ENCODE measurements at places on chromosomes 2 and 18.

DNA sequence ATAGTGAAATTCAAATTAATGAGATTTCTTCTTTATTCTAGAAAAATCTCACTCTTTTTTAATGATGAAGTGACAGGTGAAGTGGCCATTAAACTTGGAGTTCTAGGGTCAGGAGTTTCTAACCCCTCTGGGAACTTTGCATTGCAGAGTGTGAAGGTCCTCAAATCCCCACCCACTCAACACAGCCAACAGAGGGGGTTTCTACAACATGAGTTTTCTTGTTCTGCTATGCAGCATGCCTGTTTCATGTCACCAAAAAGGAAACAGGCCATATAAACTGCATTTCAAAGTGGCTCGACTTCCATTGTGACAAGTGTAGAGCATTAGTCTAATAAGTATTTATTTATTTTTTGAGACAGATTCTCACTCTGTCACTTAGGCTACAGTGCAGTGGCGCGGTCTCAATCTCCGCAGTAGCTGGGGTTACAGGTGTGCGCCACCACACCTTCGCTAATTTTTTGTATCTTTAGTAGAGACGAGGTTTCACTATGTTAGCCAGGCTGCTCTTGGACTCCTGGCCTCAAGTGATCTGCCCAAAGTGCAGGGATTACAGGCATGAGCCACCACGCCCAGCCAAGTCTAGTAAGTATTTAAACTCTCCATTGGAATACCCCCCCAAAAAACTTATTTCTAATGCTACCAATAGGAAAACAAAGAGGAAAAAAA, 146.1 kb upstream of the ZFP36L2 start:
- no peak for DNase-seq

GRCh38 chr2:98883780-98884211, 52.2 kb downstream of the CRACDL start:
- no peak for DNase-seq

- DNase-seq = no peak
These were observed 40.1 kb downstream of the ODC1 start for GRCh38 chr2:10407841-10408648.

DNA sequence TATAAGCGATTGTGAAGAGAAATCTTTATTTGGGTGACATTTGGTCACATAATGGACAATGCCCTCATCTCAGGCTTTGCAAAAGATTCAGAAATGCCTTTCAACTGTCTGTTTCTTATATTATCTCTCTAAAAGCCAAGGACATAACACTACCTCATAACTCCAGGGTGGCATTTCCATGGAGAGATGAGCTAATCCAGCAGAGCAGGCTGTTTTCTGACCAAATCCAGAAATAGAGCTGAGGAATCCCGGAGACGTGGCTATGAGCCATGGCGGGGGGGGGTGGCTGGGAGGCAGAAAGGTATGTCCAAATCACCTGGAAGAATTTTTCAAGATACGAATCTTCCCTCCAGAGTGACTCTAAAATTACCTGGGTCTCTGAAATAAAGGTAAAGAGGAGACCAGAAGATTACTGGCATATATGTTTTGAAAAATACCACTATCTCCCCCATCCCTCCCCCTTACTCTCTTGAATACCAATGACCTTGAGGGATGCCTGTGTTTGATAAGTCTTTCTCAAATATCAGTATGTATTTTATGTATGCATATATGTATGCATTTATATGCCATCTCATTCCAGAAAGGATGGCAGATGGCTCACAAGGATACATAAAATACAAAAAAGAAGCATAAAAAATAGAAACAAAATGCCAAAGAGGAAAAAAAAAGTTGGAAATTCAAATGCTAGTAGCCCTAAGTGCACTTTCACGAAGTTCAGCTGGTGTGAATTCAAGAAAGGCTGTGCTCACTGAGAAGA, 296.0 kb upstream of the MGAT5 start:
- DNase-seq = no peak

GRCh38 chr2:33074197-33074596, 127.4 kb downstream of the LTBP1 start:
- DNase-seq = no peak

- no peak for DNase-seq
These were observed 262.7 kb downstream of the TWIST2 start for GRCh38 chr2:239110595-239111048.

DNA sequence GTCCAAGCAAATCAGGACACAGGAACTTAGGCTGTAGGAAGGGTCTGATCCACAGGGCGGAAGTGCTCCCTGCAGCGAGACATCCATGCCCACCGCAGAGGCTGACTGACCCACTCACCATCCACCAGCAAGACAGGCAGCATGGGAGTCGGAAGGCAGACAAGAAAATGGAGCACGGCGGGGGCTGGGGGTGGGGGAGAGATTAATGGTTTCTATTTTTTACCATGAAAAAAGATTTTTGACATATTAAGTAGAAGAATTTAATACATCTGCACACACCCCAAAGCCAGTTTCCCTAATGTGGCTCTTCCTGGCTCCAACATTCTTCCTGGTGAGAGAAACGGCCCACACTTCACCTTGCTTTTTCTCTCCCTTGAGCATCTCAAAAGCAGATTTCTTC, 55.1 kb upstream of the ST8SIA3 start:
- DNase-seq = no peak

- no peak for DNase-seq
These were observed 7.1 kb upstream of the GALNT3 start for GRCh38 chr2:165801176-165801575.

GRCh38 chr2:60962528-60962927, 55.0 kb upstream of the PEX13 start:
- DNase-seq = no peak

DNA sequence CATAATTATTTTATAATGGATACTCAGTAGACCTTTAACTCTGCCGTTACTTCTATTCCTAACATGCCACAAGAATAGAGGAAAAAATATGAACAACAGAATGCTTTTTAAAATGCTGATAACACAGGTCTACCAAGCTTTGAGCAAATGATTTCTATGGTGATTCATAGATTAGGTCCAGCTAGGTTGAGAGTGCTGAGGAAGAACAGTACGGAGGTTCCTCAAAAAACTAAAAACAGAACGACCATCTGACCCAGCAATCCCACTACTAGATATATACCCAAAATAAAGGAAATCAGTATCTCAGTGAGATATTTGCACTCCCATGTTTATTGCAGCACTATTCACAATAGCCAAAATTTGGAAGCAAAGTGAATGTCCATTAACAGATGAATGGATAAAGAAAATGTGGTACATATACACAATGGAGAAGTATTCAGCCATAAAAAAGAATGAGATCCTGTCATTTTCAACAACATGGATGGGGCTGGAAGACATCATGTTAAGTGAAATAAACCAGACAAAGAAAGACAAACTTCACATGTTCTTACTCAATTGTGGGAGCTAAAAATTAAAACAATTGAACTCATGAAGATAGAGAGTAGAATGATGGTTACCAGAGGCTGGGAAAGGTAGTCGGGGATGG, 111.6 kb upstream of the SERTAD2 start:
- no peak for DNase-seq

GRCh38 chr2:134764164-134764563, 45.4 kb upstream of the TMEM163 start:
- no peak for DNase-seq

GRCh38 chr2:80302314-80303005, 2.1 kb downstream of the LRRTM1 start:
- no peak for DNase-seq

DNA sequence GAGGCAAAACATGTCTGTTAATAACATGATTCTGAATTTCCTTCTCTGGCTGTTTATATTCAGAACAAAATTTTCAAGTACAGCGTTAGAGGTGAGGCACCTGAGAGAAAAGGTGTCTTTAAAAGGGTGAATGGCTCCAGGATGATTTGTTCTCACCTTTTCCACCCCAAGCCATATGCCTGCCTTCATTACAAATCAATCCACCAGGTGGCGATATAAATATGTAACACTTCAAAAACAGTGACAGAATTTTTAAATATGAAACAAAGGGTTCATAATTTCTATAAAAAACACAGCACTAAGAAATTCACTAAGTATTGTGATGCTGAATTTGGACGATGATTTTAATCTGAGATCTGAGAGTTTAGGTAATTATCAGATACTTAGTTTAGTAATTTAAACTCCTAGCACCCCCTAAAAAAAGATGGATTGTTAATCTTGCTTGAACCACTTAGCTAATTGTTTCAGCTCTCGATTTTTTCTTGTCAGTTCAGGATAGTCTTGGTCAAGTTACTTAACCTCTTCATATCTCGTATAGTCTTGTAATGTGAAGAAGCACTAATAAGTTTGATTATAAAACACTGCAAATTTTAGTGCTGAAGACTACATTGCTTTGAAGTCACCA, 528.8 kb downstream of the CPS1 start:
- DNase-seq = peak; percentile 14

DNA sequence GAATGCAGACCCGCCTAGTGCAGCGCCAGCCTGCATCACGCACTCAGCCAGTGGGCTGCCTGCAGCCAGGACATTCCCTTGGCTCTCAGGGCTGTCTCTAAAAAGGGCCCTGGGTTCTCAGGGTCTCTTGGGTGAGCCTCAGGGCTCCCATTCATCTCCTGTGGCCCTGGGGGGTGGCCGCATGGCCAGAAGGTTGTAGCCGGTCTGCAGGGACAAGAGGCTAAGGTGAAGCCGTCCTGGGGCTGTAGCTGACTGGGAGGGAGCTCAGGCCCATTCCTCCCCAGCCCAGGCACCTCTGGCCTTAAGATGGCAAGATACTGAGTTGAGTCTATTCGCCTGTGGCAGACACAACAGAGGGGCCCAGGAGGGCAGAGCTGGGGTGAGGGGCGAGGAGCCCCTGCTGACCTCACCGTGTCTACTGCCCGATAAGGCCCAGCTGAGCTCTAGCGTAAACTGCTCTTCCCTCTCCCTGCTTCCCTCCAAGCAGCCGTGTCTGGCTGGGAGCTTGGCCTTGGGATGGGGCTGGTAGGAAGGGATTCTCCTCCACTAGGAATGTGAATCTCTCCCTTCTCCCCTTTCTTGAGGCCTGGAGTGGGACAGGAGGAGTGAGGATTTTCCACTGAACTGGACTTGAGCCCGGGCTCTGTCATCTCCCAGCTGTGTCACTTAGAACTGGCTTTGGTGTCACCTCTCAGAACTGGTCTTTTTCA, 37.9 kb downstream of the INHBB start:
- DNase-seq = no peak

GRCh38 chr18:53135654-53136053, 795.7 kb downstream of the DCC start:
- DNase-seq = no peak

- no peak for DNase-seq
These were observed 258.1 kb downstream of the LNPK start for GRCh38 chr2:175744000-175744399.

- peak; percentile 81 for DNase-seq
These were observed 143.5 kb upstream of the SP5 start for GRCh38 chr2:170571612-170572011.

DNA sequence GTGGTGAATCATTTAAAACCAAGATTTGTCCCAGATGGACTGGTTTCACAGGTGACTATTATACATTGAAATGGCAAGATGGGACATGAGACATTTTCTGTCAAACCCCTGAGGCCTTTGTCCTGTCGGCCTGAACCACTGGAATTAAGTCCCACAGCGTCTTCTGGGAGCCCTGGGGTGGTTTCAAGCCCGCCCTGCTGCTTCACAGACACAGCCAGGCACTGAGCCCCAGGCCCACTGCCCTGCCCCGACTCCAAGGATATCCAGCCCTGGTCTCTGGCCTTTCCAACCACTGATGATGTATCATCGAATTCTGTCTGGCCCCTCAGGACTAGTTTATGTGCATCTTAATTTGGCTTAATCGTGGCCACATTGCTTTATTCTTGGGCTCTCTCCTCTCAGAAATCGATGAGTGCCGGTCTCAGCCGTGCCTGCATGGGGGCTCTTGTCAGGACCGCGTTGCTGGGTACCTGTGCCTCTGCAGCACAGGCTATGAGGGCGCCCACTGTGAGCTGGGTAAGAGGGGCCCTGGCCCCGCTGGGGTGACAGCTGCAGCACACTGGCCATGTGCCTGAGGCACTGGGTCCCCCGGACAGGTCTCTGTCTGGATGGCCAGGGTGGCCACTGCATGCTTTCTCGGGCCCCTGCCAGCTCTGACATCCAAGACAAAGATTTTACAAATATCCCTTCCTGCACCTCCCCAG, 39.5 kb downstream of the MTERF4 start:
- no peak for DNase-seq

DNA sequence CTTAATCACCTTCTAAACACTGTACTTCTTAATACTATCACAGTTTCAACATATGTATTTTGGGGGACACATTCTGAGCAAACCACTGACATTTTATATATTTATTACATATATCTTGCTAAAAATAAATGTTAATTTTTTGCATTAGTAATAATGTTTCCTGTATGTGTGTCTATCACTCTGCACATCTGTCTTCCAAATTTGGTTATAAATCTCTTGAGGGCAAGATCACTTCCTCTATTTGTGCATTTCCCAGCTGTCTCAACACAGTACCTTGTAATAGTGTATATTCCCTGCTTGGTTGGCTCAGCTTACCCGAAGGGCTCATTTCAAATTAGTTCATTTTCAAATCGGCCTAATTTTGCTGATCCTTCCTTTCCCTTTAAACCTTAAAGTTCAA, 617.1 kb upstream of the GYPC start:
- no peak for DNase-seq

GRCh38 chr2:74759986-74760385, 73.9 kb upstream of the HK2 start:
- no peak for DNase-seq

DNA sequence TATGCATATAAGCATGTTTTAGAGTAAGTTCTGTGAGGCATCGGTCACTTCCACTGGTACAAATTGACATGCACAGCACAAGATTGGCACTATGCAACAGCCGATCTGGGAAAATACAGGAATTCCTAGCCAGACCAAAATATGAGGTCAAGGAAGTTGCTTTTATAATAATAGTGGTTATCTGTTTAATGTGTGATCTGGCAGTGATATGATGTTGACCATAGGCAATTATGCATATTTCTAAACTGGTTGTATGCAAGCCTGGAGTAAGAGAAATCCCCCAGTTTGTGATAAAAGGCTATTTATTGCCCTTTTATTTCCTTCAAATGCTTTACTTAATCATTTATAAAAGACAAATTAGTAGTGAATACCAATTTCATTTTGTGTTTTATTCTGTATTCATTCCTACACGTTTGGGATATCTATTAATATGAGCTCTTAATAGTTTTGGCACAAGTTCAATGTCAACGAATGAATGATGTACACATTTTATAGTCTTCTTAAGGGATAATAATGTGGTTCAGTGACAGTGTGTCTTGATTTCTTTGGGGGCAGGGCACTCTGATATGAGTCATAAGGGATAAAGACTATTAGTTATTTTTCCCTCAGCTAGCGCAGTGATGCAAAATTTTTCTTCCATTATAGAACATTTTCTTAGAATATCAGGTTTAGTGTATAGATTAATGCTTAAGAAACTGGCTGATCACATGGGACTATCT, 34.7 kb upstream of the ZEB2 start:
- DNase-seq = no peak
